ENCODE measurements at places on chromosomes 16 and 17. TPM values are rescaled to one million over a fixed set of nuclear protein-coding genes. Genes with fewer than 3 reads are reported as not detected.

CACNG3 gene
- not detected for total RNA-seq

SSTR5 gene
- total RNA-seq: not detected

NPW gene
- total RNA-seq: not detected

KRTAP3-1 gene
- not detected for total RNA-seq

GRCh38 chr16:6343157-6343556, 989.5 kb upstream of the RBFOX1 start:
- DNase-seq: no peak

- DNase-seq: no peak
Measured at GRCh38 chr16:1133810-1134520, 18.9 kb upstream of the CACNA1H start.

DNA sequence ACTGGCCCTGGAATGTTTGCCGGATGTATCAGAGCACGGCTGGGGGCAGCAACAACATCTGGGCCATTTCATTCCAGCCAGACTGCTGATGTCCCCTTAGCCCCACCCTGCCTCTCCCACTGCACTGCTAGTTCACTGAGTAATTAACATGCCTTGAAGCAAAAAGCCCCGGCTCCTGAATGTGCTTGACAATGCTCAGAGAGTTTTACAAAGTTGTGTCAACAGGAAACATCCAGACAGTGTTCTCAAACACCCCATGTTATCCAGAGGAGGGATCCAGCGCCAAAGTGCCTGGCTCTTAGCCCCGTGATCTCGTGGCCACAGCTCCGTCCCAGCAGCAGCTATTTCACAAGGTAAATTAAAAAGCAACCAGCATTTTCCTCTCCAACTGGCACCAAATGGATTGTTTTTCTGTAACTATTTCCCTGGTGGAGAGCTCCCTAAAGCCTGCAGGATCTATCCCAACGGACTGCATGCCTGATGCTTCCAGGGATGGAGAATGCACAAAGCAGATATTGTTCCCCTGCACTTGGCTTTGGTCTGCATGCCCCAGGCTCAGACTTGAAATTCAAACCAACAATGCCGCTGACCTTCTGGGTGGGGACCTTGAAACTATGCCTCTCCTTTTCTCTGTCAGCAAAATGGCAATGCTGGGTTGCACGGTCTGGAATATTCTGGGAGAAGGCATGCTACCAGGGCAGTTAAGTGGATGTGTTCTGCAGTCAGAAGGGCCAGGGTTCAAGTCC, 115.6 kb upstream of the CDH5 start:
- no peak for DNase-seq

- DNase-seq: no peak
Measured at GRCh38 chr16:3503523-3503922, 2.7 kb downstream of the CLUAP1 start.

DNA sequence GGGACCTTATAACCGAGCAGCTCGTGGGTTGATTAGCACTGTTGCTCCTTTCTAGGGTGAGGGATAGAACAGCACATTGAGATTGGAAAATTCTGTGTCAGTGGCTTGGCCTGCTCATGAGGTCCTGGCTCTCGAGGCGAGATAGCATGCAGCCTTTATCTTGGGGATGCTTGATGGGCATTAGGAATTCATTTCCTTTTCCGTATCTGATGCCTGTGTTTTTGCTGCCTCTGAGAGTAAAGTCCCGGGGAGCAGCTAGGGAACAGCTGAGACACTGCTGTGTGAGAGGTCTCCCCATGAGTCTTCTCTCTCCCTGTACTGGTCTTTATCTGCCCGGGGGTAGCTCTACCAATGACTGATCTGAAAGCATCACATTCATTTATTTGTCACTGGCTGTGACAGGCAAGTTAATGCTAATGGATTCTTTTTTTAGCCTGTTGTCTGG, 14.5 kb downstream of the MSI2 start:
- no peak for DNase-seq

DNA sequence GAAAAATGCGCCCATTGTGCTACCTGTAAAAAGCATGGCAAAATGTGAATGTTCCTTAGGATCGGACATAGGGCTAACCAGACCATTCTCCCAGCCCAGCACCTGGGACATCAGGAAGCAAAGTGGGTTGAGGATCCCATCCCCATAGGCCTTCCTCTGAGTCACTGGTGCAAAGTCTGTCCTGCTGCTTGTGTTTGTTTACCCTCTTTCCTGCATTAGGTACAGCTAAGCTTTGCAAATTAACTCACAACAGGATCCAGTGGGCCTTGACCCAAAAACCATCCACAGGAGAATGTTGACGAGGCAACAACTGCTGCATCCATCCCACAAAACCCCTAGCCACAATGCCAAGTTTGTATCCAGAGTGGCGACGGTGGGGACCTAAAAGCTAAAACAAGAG, 106.2 kb downstream of the GRIN2A start:
- no peak for DNase-seq

- DNase-seq: no peak
Measured at GRCh38 chr17:39270923-39271322, 45.2 kb upstream of the STAC2 start.
